Liver (tissue), 10 donors: ENCODE measurements at places on chromosomes 12 and 14.

DNA sequence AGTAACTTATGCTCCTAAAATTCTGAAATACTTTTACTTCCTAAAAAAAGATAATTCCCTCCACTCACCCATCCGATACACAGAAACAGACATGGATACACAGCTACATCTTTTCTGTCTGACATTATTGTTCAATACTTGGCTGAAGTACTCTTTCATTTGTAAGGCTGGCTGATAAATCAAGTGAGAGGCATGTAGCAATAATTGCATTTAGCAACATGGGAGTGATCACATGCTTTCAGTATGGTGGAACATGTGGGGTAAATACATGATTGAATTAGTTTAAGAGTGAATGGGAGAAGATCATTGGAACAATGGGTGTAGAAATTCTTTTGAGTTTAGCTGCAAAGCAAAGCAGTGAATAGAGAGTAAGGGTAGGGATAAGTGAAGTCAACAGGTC, 25.6 kb downstream of the PTPRQ start:
- no peak for DNase-seq

DNA sequence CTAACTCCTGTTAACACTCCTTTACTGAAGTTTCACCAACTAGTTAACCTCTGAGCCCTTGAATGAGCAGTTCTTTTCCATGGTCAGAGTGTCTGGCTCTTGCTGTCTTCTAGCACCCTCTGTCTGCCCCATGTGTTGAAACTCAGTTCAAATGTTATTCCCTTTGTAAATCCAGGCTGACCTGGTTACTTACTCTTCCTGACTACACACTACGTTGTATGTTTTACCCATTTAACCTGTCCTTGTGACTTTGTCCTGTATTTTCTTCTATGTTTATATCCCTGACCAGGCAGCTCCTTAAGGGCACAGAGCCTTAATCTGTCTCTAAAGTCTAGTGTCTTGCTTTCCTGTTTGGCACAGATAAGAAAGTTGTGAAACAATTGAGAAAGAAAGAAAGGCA, 389.0 kb upstream of the RPL10L start:
- DNase-seq, result no peak

GRCh38 chr14:61203081-61203753, 77.9 kb downstream of the TMEM30B start:
- no peak for DNase-seq

- no peak for DNase-seq
Observed at GRCh38 chr12:93848523-93849101, 171.4 kb downstream of the CRADD start.

DNA sequence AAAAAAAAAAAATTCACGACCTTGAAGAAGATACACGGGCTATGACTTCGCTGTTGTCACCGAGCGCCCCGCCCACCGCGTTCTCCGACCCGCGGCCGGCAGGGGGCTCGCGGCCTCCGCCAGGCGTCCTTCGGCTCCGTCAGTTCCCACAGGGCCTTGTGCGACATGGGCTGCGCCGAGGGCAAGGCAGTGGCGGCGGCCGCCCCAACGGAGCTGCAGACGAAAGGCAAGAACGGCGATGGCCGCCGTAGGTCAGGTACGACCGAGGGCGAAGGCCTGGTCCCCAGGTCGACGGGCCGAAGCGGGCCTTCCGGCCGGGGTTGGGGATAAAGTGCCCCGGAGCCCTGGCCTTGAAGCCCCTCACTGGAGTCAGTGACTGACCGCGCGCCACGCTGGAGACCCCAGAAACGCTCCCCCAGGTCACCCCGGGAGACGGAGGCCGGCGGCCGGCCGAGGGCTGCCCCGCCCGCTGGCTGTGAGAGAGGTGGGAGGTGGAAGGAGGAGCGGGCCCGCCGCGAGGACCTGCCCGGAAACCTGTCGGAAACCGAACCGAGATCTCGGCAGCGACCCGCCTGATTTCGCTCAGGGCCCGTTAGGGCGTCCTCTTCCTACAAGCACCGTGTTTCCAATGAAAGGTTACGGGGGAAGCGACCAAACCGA, at the start of gene TXNRD1:
Gene TXNRD1, plus strand, starts transcription at position 142 of the 660 bp plus-strand sequence. Its CDS starts 24 bp downstream, at position 166.
- DNase-seq, result peak; percentile 81

DNA sequence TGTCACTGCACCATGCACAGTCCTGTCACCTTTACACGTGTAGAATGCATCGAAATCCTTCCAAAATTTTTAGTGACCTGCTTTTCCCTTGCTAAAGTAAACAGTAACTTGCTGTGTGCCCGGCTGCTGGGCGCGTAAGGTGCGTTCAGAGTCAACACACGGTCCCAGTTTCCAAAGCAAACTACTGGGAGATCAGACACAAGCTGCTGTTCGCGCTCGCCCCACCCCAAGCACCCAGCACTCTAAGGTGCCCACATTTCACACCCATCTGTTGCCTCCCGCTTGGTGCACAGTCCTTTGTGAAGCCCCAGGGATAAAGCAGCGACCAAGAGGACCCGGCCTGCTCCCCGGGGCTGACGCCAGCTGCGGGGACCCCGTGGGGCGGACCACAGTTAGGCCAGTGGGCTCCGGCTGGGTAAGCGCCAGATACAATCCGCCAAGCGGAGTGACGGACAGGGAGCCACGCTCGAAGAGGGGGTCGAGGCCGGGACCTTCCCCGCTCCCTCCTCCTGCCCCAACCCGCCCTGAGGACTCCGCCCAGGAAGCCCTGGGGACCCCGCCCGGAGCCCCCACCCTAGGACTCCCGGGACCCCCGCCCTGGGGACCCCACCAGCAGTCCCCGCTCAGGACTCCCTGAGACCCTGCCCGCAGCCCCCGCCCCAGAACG, 633 bp downstream of the STX2 start:
- peak; percentile 53 for DNase-seq

GRCh38 chr14:72759670-72760069, 134.2 kb downstream of the DPF3 start:
- DNase-seq, result no peak

DNA sequence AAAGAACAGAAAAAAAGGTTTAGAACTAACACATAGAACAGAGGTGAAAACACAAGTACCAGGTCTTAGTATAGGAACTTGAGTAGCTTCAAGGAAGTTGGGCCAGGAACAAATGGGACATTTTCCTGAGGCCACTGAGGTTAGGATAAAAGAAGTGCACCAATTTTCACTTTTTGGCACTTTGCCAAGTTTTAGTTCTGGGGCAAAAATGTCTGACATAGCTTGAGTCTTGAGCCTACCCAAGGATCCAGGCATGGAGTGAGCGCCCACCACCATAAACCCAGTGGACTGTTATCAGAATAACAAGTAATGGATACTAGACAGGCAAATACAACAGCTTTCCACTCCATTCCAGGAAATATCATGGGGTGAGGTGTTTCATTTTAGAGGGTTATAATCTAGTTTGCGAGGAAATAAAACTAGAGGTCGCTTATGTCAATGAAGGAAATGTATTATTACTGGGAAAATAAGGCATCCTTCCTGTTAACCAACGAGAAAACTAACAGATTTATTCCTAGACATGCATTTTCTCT, 199.7 kb upstream of the HMGA2 start:
- no peak for DNase-seq

DNA sequence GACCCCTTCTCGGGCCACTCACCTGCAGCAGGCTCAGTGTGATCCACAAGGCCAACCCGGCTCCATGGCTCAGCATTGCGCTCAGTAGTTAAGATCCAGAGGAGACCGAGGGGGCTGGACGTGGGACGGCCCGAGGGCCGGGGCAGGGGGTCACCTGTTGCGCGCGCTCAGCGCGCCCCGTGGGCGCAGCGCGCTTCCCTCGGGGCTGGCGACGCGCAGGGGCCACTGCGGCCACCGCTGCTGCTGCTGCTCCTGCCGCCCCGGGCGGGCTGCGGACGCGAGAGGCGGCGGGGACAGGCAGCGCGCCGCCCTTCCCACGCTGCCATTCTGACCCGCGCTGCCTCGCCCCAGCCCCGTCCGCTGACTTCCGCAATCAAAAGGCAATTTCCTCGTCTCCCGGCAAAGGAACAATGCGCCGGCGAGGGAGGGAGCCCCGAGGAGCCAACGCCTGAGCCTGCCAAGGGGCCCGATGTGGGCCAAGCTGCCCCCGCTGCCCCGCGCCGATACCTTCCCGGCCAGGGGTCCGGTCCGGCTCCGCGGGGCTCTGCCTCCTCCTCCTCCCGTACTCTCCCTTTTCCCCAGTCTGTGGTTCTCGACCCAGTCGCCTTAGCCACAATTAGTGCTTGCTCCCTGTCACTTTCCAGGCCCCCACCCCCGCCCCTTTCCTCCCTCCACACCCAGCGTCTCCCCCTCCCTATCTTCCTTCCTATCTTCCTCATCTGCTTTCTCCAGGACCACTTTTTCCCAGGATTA, 27.3 kb downstream of the PTPRB start:
- DNase-seq, result peak; percentile 34

GRCh38 chr12:116529048-116529447, 30.1 kb upstream of the MAP1LC3B2 start:
- DNase-seq, result no peak

GRCh38 chr12:76426160-76426559, 77.9 kb upstream of the BBS10 start:
- DNase-seq, result no peak

- no peak for DNase-seq
Observed at GRCh38 chr12:31008961-31009840, 64.5 kb upstream of the DDX11 start.

DNA sequence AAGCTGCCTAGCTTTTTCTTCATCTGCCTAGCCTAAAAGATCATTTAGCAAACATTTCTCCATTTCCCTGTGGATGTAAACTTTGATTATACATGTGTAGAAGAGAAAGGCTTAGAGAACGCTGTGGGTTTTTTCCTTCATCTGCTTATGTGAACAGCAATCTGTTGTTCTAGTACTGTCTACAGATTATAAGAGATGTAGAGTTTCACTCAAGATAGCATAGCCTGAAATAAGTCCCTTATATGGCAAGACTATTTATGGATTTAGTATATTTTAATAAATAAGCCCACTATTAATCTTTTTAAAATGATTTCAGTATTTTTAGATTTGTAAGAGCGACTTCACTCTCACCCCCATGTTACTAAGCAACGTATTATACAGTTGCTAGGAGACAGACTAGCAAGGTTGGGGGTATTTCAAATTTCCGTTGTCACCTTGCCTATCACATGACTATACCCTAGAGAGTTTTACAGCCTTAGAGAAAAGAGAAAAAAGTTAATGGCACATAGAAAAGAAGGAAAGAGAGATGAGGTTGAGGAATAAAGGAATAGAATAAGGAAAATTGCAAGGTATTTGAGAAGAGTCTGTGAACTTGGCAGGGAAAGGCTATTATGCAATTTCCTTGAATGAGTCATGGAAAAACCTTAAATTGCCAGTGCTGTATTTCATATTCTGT, 12.2 kb upstream of the TUBA1A start:
- DNase-seq, result no peak

DNA sequence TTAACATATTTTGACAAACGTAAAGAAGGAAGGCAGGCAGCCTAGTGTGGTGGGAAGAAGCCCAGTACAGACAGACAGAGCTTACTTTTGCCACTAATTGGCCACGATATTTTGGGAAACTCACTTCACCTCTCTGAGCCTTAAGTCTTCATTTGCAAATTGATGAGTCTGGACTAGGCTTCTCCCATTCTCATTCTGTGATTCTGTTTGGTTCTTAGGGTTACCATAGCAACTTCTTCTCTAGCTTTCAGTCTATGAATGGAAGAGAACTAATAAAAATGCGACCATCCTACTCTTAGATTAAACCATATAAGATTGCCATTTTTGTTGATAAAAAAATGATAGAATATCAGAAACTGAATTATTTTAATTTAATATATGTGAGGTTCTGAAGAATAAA, 210.5 kb downstream of the SNAPC1 start:
- no peak for DNase-seq

DNA sequence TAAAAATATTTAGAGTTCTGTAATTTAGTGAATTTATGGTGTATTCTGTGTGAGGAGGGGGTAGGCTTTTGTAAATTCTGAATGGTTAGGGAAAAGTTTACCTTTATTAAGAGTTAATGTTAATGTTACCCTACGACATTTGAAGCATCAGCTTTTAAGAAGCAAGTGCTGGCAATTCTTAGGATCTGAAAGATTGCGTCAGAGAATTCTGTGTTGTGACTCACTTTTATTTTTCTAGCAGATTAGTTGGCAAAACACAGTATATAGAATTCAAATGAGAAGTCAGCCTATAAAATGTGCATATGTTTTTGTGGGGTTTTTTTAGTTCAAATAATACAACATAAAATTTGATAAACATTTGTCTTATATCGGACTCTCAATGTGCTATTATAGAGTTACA, 97.6 kb downstream of the RAD52 start:
- no peak for DNase-seq

GRCh38 chr14:96639550-96639949, 137.4 kb downstream of the PAPOLA start:
- peak; percentile 13 for DNase-seq

DNA sequence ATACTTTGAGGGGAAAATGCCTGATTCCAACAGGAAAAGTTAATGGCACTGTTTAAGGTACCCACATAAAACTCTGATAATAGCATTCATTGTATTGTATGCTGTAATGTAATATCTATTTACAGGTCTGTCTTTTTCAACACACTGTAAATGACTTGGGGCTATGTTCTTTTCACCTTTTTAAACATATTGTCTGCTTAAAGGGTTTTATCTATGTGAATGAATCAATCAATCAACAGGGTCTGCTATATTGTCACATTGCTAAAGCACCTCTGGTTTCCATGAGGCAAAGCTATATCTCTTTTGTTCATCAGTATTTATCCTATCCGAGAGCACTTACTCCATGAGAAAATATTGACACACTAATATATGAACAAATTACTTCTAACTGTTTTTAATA, 288.0 kb downstream of the SLC6A15 start:
- DNase-seq, result no peak

GRCh38 chr12:88889326-88890110, 309.2 kb upstream of the KITLG start:
- DNase-seq, result no peak

DNA sequence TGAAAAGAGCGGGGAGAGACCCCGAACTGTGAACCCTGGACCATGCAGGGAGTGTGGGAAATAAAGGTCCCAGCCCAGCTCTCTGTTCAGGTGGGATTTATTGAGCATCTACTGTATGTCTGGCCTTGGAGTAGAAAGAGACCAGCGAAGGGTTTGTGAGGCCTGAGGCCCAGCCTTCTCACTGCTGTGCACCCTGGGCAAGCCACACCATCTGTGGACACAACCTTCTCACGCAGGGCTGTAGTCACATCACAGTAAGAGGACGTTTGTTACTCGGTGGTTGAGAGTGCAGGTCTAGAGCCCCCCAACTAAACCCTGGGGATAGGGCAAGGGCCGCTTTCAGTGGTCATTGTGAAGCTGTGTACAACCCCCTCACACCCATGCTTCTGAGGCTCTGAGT, 18.2 kb downstream of the FAM222A start:
- DNase-seq, result no peak

DNA sequence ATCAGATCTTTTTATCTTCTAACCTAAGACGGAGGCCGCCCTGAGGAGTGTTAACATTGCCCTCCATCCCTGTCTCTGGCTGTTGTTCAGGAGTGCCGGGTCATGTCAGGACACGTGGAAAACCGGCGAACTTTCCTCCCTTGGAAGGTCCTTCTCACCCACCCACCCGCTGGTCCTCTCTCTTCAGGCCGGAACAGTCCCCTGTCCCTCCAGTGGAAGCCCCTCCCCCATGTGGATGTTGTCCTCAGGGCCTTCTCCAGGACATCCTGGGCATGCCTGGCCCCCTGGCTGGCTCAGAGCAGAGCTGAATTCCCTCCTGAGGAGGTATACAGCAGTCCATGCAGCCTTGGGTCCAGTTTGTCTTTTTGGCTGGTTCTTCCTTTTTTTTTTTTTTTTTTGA, 20.3 kb upstream of the ITPK1 start:
- DNase-seq, result no peak

- peak; percentile 88 for DNase-seq
Observed at GRCh38 chr12:12696562-12697383, 790 bp upstream of the GPR19 start.
